Esophagus squamous epithelium (tissue), 5 donors: ENCODE measurements at places on chromosomes 11 and 22. TPM values are rescaled to one million over a fixed set of nuclear protein-coding genes. Genes with fewer than 3 reads are reported as not detected.

DNA sequence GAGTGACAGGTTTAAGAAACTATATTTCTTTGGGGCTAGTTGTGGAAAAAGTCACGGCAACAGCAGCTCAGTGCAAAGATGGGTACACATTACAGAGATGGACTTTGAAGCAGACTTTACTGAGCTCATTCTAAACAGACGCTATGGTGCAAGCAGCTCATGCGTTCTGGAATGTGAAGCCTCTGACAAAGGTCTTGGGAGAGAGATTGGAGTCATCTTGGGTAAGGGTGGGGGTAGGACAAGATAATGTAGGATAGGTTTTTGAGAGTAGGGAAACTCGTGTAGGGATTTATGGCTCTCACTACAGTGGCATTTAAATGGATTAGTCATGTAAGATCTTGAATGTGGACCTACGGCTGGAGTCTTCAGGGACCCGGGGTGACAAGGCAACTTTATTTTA lies 36.2 kb upstream of the CLMP start:
- no peaks in the 10 kb centered on the region for H3K4me1 ChIP-seq
- no peak overlapping the region for H3K4me3 ChIP-seq
- H3K27ac ChIP-seq, result no peak overlapping the region
- no peaks in the 10 kb centered on the region for H3K36me3 ChIP-seq
- H3K27me3 ChIP-seq, result no peaks in the 10 kb centered on the region

GRCh38 chr11:4891996-4892640 lies 10.4 kb downstream of the OR51T1 start:
- no peaks in the 10 kb centered on the region for H3K4me1 ChIP-seq
- H3K27me3 ChIP-seq, result no peaks in the 10 kb centered on the region
- no peak overlapping the region for H3K4me3 ChIP-seq
- no peak for DNase-seq
- no peak overlapping the region for H3K27ac ChIP-seq

GRCh38 chr22:29081517-29082236 lies 8.8 kb downstream of the KREMEN1 start:
- H3K4me1 ChIP-seq, result peaks cover 12% of the 10 kb centered on the region
- no peak overlapping the region for H3K4me3 ChIP-seq
- H3K27ac ChIP-seq, result peak overlapping the region; percentile 39
- H3K36me3 ChIP-seq, result no peaks in the 10 kb centered on the region

- no peaks in the 10 kb centered on the region for H3K27me3 ChIP-seq
- no peaks in the 10 kb centered on the region for H3K36me3 ChIP-seq
- H3K4me3 ChIP-seq, result no peak overlapping the region
- DNase-seq, result no peak
- no peak overlapping the region for H3K27ac ChIP-seq
Measured at GRCh38 chr11:18775492-18776292, 15.9 kb downstream of the PTPN5 start.

DNA sequence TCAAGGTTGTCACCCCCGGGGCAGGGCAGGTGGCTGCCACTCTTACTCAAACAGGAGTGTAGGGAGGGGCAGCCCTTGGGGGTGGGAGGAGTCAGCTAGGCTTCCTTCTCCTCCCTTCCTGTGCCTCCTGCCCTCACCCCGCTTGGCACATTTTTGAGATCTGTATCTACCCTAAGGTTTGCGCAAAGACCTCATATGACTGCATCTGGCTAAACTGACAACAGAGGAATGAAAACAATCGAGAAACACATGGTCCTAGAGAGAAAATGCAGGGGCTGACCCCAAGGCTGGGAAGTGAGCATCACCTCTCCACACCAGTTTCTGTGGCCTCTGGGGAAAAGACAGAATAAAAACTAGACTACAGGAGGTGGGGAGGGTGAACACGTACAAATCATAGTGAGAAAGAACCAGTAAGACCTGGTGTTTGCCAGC lies 28.1 kb downstream of the IGSF9B start:
- DNase-seq, result no peak
- no peaks in the 10 kb centered on the region for H3K36me3 ChIP-seq
- peaks cover 12% of the 10 kb centered on the region for H3K4me1 ChIP-seq
- no peaks in the 10 kb centered on the region for H3K27me3 ChIP-seq
- no peak overlapping the region for H3K4me3 ChIP-seq

GRCh38 chr11:13152736-13153541 lies 124.7 kb upstream of the BMAL1 start:
- H3K4me1 ChIP-seq, result peaks cover 3% of the 10 kb centered on the region
- no peak overlapping the region for H3K4me3 ChIP-seq
- H3K36me3 ChIP-seq, result no peaks in the 10 kb centered on the region
- no peak overlapping the region for H3K27ac ChIP-seq
- DNase-seq, result no peak
- H3K27me3 ChIP-seq, result no peaks in the 10 kb centered on the region

DNA sequence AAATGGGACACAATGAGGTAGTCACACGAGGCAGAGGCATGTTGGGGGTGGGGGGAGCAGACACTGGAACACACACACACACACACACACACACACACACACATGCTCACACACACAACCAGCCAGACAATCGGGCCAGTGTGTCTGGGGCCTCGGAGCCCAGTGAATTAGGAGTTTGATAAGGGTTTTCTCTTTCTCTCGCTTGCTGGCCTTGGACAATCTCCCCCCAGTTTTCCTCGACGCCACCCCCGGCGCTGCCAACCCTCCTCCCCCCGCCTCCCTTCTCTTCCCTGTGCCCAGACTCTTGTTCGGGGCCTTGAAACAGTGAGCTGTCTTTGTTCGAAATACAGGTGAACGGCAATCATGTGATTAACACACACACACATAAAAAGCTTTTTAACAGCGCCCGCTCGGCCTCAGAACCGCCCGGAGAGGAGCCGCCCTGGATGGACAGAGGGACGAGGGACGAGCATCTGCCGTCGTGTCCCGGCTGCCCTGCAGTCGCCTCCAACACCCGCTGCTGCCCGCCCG lies 1.5 kb upstream of the SOX10 start:
- peak overlapping the region; percentile 14 for H3K27ac ChIP-seq
- H3K27me3 ChIP-seq, result no peaks in the 10 kb centered on the region
- no peak overlapping the region for H3K4me3 ChIP-seq
- no peaks in the 10 kb centered on the region for H3K36me3 ChIP-seq
- no peaks in the 10 kb centered on the region for H3K4me1 ChIP-seq

DNA sequence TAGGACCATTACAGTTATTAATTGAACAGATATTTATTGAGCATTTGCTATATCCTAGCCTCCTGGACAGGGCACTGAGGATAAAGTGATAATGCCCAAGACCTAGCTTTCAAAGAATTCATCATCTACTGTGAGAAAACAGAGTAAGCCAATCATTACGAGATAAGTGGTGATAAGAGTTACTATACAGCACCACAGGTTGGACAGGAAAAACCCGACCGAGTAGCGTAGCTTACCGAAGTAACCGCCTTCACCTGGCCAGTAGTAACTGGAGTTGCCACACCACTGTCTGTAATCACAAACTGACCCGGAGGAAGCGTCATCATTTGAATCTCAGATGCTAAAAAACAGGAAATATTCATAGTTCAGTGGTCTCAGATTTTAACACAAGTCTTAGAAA lies 10.0 kb upstream of the NFRKB start:
- H3K4me3 ChIP-seq, result no peak overlapping the region
- H3K27ac ChIP-seq, result no peak overlapping the region
- peaks cover 6% of the 10 kb centered on the region for H3K36me3 ChIP-seq
- no peaks in the 10 kb centered on the region for H3K27me3 ChIP-seq
- DNase-seq, result no peak
- no peaks in the 10 kb centered on the region for H3K4me1 ChIP-seq

- no peak for DNase-seq
- no peaks in the 10 kb centered on the region for H3K4me1 ChIP-seq
- H3K4me3 ChIP-seq, result no peak overlapping the region
- H3K27ac ChIP-seq, result no peak overlapping the region
Measured at GRCh38 chr11:19793326-19793725, 80.7 kb downstream of the NAV2 start.

DNA sequence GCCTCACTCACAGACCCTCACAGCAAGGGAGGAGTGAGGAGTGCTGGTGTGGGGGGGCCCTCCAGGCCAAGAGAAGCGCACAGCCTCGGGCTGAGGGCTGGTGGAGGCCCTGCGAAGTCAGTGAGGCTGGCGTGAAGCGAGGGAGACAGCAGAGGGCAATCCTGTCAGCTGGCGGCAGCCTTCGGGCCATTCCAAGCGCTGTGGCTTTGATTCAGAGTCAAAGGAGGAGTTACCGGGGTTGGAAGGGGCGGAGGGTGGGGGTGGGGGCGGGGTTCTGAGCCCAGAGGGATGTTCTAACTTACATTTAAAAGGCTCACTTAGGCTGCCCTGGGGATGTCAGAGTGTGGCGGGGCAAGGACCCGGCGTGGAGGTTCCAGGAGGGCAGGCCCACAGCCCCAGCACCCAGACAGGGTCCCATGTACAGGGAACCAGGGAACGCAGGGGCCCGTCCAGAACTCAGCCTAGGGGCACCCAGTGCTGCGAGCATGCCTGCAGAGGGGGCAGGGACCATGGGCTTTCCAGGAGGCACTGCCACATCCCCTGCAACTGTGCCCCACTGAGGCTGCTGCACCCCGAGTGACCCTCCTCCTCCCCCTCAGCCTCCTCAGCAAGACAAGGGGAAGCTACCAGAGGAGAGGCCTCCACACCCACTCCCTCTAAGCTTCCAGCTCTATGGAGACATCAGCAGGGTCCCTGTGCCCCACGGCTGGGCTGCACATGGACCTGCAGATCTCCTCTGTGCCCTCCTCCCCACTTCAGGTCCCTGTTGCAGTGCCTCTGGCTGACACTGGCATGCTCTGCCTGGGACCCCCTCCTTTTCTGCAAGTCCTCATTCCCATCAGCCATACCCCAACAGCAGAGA lies 39.7 kb upstream of the TTLL12 start:
- DNase-seq, result no peak
- H3K27me3 ChIP-seq, result no peaks in the 10 kb centered on the region
- H3K4me3 ChIP-seq, result no peak overlapping the region
- H3K27ac ChIP-seq, result no peak overlapping the region
- no peaks in the 10 kb centered on the region for H3K36me3 ChIP-seq

DNA sequence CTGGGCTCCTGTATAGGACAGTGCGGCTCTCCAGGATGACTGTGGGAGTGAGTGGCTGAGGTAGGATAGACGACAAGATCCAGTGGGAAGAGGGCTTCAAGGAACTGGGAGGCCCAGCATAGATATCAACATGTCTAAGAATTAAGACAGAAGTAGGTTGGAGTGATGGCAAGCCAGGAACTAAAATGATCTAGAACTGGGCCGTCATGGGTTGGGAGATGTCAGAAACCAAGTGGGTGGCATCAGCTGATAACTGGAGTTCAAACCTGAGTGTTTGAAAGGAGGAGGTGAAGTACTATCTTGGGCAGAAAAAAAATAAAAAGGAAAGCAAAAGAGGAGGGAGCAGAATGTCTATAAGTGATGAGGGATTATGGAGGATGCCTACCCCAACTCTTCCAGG lies 7.1 kb upstream of the MEN1 start:
- H3K4me1 ChIP-seq, result no peaks in the 10 kb centered on the region
- H3K4me3 ChIP-seq, result no peak overlapping the region
- H3K27me3 ChIP-seq, result no peaks in the 10 kb centered on the region
- no peak overlapping the region for H3K27ac ChIP-seq

- H3K4me3 ChIP-seq, result no peak overlapping the region
- no peaks in the 10 kb centered on the region for H3K27me3 ChIP-seq
- DNase-seq, result no peak
- no peaks in the 10 kb centered on the region for H3K36me3 ChIP-seq
- H3K27ac ChIP-seq, result no peak overlapping the region
- peaks cover 41% of the 10 kb centered on the region for H3K4me1 ChIP-seq
Measured at GRCh38 chr11:10288881-10289764, 4.9 kb downstream of the SBF2 start.

DNA sequence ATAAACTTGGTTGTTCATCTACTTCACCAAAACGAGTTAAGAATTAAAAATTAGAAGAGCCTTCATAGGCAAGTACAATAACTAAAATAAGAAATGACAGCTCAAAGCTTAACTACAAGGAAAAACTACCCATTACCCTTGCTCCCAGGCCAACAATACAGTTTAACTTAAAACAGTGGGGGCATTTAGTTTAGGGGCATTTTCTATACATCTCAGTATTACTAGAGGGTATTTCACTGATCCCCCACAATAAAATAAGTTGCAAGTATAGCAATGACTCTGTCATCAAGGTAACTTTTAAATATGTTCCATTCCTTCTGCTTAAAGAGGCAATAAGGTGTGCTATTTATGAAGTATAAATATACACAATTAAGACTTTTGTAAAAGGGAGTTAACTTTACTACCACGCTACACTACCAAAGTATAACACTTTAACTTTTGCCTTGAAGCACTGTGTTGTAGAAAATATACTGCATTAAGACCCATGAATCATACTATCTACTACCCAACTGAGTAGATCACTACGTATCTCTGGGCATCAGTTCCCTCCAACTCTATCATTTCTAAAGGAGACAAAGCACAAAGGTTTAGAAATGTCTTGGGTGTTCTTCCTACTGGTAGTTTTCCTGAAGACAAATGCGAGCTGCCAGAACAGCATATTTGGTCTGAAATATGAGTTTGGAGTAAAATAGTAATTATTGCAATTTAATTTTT lies 29.8 kb downstream of the CHORDC1 start:
- no peaks in the 10 kb centered on the region for H3K4me1 ChIP-seq
- DNase-seq, result no peak
- H3K27me3 ChIP-seq, result no peaks in the 10 kb centered on the region

DNA sequence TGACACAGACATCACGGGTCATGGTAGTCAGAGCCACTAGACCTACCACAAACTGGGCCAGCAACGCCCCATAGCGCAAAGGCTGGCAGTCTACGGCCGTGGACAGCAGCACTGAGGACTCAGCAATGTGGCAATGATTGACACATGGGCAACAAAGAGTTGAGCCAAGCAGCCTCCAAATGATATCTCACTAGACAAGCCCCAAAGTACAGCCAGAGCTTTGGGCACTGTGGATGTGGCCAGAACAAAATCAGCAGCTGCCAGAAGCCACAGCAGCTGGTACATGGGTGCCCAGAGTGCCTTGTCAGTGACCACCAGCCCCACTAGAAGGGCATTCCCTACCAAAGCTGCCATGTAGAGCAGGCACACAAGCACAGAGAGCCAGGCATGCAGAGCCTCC lies 11.2 kb upstream of the UBQLNL start:
- H3K36me3 ChIP-seq, result no peaks in the 10 kb centered on the region
- H3K4me3 ChIP-seq, result no peak overlapping the region
- H3K27ac ChIP-seq, result no peak overlapping the region
- H3K27me3 ChIP-seq, result no peaks in the 10 kb centered on the region

- no peaks in the 10 kb centered on the region for H3K27me3 ChIP-seq
- H3K4me1 ChIP-seq, result no peaks in the 10 kb centered on the region
- H3K27ac ChIP-seq, result no peak overlapping the region
- H3K4me3 ChIP-seq, result no peak overlapping the region
- no peaks in the 10 kb centered on the region for H3K36me3 ChIP-seq
Measured at GRCh38 chr11:69435161-69435986, 46.1 kb upstream of the LINC01488 start.

DNA sequence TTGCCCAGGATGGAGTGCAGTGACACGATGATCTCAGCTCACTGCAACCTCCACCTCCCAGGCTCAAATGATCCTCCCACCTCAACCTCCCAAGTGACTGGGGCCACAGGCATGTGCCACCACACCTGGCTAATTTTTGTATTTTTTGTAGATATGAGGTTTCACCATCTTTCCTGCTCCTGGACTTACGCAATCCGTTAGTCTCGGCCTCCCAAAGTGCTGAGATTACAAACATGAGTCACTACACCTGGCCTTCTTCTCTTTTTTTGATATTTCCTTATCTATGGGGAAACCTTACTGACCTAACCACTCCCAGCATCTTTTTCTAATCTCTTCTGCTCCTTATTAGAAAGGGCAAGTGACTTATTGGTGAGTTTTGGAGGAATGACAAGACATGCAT lies 121.7 kb upstream of the CHORDC1 start:
- DNase-seq, result no peak
- no peak overlapping the region for H3K4me3 ChIP-seq
- H3K36me3 ChIP-seq, result no peaks in the 10 kb centered on the region
- H3K27me3 ChIP-seq, result no peaks in the 10 kb centered on the region

Gene OLFML1
- 2.4 TPM for total RNA-seq

Gene OR5P2
- not detected for total RNA-seq

Gene MS4A7
- 4.4 TPM for total RNA-seq

Gene CRYAB
- total RNA-seq, result 85.0 TPM

Gene GSC2
- not detected for total RNA-seq

Gene TNKS1BP1
- 94.6 TPM for total RNA-seq
